ENCODE measurements at places on chromosomes 13 and 19.

- DNase-seq: no peak
Observed at GRCh38 chr13:23678795-23679194, 108.6 kb downstream of the TNFRSF19 start.

GRCh38 chr13:98487016-98487415, 89.9 kb downstream of the STK24 start:
- no peak for DNase-seq

DNA sequence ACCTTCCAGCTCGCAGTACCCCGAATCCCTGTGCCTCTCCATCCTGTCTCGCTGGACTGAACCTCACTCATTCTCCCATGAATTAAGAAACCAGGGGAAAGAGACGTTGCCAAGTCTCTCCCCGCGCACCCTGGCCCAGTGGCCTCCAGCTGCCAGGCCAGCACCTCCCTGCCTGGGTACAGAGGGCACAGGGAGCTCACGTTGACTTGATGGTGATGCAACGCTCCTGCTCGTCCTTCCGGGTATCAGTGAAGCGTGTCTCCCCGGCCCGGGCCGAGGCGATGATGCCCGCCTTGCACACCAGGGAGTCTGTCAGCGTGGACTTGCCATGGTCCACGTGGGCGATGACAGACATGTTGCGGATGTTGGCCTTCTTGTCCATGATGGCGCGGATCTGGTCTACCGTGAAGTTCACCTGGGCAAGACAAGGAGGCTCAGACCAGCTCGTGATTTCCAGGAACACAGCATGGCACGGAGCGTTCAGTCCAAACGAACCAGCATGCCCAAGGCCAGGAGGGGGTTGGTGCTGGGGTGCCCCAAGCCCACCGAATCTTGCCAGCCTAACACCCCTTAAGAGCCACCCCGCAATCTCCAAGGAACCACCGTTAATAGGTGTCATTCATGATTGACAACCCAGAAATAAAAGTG, 1.2 kb downstream of the EEF2 start:
- DNase-seq: no peak

DNA sequence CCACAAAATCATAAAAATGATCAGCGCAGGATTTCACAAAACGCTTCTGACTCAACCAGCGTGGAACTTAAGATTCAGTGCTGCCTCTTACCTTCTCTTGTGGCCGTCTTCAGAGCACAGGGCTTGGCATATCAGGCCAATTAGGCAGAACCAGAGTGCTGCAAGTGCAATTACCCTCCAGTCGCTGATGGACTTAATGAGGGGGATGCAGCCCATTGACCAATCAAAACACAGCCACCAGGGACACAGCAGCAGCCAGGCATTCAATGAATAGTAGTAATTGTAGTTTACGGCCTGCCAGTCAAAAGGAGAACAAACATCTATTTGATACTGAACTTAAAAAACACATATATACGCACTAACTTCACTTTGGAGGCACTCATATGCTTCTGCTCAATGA, 38.2 kb downstream of the TMTC4 start:
- no peak for DNase-seq

GRCh38 chr13:98300956-98301641, 124.0 kb upstream of the RNF113B start:
- no peak for DNase-seq

Measured in neural crest cell (in vitro differentiated cells).